Thymus (tissue), 14 donors: ENCODE measurements at places on chromosomes 1 and 21. TPM values are rescaled to one million over a fixed set of nuclear protein-coding genes. Genes with fewer than 3 reads are reported as not detected.

GRCh38 chr21:45997495-45998275, 16.1 kb downstream of the COL6A1 start:
- no peak for DNase-seq

GRCh38 chr21:26246073-26246472, 75.5 kb upstream of the APP start:
- no peak for DNase-seq

DNA sequence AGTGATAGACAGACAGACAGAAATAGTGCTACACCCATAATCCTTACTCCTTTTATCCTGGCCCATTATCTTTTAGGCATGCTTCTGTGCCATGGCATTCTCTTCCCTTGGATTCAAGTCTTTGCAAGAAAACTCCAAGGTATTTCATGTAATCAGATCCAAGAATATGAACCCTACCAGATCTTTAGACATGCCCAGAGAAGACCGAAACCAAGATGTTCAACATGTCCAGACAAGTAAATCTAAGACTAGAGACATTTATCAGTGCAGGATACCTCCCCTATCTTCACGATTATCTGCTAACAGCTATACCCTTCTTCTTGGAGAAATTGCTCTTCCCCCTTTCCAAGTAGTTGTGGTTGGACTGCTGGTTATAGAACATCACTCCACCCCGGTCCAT, 11.8 kb upstream of the C1orf141 start:
- DNase-seq: no peak

- DNase-seq: no peak
These were observed 80.9 kb downstream of the SSBP3 start for GRCh38 chr1:54325284-54325683.

DNA sequence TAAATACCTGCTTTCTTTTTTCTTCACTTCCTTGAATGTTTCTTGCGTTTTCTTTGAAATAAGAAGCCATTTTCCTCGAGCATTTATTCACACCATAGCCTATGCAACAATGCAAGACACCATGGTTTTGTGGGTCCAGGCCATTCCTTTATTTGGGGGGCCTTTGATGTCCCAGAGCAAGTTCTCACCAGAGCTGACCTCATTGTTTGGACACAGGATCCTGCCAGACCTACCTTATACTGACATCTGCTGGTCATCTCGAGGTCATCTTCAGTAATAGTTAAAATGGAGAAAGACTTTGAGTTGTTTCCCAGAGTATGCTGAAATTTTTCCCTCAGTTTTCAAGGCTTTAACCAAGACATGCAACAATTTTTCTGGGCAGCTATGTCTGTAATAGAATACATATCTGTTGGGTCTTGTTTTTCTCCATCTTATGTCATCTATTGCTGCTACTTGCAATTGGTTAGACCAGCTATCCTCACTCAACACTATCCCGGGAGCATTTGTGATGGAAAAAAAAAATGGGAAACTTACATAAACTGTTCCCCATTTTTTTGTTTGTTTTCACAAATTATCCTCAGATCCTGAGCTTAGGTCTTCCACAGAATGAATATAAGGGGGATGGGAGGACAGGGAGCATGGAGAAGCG, 34.0 kb upstream of the BACE2 start:
- no peak for DNase-seq

GRCh38 chr1:4598561-4598960, 55.8 kb upstream of the AJAP1 start:
- DNase-seq: no peak

DNA sequence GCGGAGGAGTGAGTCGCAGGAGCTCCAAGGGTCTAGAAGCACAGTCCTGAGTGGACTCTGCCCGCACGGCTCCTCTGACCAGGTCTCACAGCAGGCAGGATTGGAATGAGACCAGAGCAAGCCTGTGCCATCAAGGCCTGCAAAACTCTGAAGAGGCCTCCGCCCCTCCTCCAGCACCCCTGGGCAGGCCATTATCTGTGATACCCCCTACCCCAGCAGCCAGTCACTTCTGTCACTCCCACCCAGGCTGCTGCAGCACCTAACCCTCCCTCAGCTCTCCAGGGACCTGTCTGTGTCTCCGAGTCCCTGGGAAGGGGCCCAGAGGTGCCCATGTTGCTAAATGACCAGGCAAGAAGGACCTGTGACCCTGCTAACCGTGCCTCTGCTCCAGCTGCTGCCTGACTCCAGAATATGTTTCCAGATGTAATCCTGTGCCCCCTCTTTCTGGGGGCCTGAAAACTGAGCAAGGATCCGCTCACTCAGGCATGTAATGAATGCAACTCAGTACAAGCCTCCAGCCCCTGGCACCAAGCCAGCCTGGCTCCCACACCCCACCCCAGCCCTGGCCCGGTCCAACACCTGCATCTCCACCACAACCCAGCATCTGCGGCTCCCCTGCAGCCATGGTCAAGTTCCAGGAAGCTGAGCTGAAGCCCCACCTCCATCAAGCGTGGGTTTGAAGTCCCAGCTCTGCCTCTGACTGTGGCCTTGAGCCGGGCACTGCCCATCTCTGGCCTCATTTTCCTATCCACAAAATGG, 22.1 kb upstream of the COL16A1 start:
- no peak for DNase-seq

Gene ABCD3
- 84.2 TPM for polyA plus RNA-seq

DNA sequence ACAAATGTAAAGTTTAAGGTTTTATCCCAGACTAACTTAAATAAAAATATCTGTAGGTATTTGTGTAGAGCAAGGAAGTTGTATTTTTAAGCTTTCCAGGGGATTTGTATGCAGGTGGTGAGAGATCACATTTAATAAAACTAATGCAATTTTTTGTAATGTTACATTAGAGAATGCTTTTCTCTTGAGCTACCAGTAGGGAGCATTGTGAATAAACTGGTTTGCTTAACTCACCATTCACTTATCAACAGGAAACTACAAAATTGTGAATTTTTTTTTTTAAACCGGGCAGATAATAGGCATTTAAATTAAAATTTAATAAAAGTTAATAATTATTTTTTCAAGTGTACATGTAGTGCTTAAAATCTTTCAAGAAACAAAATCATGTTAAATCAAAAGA, 78.6 kb downstream of the IVNS1ABP start:
- DNase-seq: no peak

Gene CFAP141
- polyA plus RNA-seq: not detected

GRCh38 chr1:118984722-118985639, 3.2 kb downstream of the TBX15 start:
- DNase-seq: no peak

DNA sequence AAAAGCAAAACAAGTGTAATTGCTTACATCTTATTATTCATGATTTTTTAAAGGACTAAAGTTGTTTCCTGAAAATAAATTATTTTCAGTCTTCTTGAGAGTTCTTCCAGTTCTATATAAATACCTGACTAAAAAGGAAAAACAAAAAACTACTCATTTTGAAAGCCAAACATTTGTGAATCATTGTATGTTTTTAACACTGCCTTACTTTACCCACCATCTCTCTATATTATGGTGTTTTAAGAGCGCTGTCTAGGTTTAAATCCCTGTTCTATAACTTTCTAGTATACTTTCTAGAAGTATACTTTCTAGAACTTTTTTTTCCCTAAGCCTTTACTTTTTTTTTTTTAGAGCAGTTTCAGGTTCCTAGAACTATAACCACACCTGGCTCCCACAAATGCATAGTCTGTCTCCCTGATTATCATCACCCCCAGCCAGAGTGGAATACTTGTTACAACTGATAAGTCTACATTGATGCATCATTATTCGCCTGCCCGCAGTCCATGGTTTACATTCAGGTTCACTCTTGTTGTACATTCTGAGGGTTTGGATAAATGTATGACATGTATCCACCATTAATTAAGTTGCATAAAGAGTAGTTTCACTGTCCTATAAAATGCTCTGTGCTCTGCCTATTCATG, 9.8 kb downstream of the RSBN1 start:
- no peak for DNase-seq

Gene PTPN22
- polyA plus RNA-seq: 35.2 TPM

DNA sequence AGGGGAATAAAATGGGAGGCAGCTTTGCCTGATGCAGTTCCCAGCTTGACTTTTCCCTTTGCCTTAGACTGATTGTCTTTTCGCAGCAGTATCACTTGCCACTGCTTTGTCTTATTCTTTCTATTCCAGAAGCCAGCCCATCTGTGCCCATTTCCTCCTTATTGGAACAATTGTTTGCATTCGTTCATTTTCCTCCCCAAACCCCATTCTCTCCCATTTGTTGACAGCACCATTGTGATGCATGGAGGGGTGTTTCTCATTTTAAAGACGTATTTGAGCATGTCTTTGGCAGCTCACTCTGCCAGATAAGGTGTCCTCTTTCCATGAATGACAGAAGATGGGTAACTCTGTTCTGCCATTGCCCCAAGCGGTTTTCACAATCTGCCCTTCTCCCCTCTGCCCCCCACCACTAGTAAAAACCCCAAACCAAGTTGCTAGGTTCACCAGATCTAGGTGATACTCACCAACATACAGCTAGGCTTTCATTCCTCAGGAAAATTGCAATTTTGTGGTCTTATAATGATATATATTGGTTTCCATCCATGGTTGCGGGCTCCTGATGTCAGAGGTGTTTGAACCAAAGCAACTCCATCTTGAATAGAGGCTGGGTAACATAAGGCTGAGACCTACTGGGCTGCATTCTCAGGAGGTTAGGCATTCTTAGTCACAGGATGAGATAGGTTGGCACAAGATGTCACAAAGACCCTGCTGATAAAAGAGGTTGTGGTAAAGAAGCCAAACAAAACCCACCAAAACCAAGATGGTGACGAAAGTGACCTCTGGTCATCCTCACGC, 30.8 kb downstream of the SERBP1 start:
- no peak for DNase-seq

GRCh38 chr1:226530591-226530990, 18.0 kb upstream of the STUM start:
- no peak for DNase-seq

DNA sequence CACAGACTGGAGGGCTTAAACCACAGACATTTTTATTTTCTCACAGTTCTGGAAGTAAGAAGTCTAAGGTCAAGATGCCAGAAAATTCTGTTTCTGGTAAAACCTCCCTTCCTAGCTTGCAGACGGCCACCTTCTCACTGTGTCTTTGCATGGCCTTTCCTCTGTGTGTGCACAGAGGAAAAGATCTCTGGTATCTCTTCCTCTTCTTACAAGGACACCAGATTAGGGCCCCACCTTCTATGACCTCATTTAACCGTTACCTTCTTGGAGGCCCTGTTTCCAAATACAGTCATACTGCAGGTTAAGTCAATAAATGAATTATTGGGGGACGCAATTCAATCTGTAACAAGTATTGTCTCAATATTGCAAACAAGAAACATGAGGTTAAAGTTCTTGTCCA, 63.0 kb upstream of the PRDX6 start:
- DNase-seq: no peak

GRCh38 chr1:241396747-241397681, 40.0 kb upstream of the RGS7 start:
- DNase-seq: no peak

- no peak for DNase-seq
These were observed 65.7 kb downstream of the RUNX3 start for GRCh38 chr1:24864370-24864777.

Gene KCNC4
- 4.0 TPM for polyA plus RNA-seq

- DNase-seq: no peak
These were observed 34.0 kb upstream of the CD1D start for GRCh38 chr1:158146739-158147138.

GRCh38 chr1:9490605-9491339, 48.5 kb upstream of the SLC25A33 start:
- DNase-seq: peak; percentile 80

- DNase-seq: peak; percentile 20
These were observed 192.3 kb downstream of the SLC45A1 start for GRCh38 chr1:8510041-8510823.

DNA sequence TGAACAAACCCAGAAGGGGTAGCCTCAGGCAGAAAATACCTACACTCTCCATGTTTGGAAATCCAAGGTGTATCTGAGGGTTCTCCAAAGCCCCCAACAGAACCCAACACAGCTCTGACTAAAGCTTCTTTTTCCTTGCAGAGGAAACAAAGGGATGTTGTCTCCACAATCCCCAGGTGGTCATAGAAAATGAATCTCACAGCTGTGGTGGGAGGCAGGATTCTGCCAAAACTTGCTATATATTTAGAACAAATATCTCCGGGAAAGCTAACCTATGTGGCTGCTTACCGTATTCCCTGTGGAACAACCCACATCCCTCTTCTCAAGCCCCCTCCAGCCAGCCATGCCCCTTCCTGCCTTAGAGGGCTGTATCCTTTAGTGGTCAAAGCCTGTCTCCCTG, 406.1 kb downstream of the PRDM2 start:
- no peak for DNase-seq

Gene RPE65
- 0.16 TPM for polyA plus RNA-seq

- DNase-seq: no peak
These were observed 30.6 kb upstream of the CTPS1 start for GRCh38 chr1:40948741-40949443.

DNA sequence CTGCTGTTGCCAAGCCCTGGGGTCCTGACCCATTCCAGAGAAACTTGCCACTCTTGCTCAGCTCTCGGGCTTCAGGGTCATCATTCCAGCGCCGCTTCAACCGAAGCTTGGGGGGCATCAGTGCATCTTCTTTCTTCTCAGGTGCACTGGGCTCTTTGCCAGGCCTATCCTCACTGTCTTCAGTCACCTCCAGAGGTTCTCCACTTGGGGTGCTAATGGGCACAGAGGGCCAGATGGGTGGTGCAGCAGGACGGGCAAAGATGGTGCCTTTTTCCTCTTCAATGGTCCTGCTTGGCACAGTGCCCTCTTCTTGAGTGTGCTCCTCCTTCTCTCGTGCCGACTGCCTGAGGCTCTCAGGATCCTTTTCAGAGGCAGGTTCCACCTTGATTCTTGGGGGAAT, 13.3 kb downstream of the ETV3 start:
- no peak for DNase-seq

- DNase-seq: peak; percentile 4
These were observed 101.3 kb upstream of the ACTL8 start for GRCh38 chr1:17653728-17654351.
